Colonic mucosa (tissue), 4 donors: ENCODE measurements at places on chromosomes 4 and X. TPM values are rescaled to one million over a fixed set of nuclear protein-coding genes. Genes with fewer than 3 reads are reported as not detected.
A peak's percentile ranks its signal among the peaks of the same experiment; 100 is the strongest.

The SPANXA1 gene
- not detected for total RNA-seq

DNA sequence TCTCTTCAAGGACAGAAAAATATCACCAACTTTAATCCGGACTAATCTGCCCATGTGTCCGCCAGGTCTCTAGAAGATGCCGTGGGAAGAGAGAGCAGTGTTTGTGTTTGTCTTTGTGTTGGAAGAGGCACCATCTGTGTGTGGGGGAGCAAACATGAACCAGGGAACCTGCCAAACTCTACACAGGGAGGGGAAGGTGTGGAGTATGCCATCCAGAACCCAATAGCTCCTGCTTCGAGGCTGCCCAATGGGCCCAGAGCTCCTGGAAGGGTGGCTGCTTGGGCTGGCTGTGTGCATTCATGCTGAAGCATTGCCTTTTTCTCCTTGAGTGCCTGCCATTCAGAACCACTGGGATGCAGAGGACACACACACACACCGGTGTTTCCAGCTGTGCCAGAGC is 536.2 kb downstream of the MID1IP1 start:
- no peak for DNase-seq

- no peak for DNase-seq
These were observed 264.3 kb downstream of the NPFFR2 start for GRCh38 chr4:72295966-72296557.

The JAKMIP1 gene
- total RNA-seq, result 0.42 TPM

DNA sequence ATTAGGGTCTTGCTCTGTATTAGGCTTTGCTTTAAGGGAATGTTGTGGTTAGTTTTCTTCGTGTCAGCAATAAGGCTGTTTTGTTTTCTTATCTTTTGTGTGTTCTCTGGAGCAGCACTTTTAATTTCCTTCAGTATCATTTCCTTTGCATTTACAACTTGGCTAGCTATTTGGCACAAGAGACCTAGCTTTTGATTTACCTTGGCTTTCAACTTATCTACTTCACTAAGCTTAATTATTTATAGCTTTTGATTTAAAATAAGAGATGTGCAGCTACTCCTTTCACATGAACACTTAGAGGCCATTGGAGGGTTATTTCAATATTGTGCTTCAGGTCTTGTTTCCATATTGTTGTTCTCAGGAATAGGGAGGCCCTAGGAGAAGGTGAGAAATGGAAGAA is 68.2 kb downstream of the FAT4 start:
- no peak for DNase-seq

DNA sequence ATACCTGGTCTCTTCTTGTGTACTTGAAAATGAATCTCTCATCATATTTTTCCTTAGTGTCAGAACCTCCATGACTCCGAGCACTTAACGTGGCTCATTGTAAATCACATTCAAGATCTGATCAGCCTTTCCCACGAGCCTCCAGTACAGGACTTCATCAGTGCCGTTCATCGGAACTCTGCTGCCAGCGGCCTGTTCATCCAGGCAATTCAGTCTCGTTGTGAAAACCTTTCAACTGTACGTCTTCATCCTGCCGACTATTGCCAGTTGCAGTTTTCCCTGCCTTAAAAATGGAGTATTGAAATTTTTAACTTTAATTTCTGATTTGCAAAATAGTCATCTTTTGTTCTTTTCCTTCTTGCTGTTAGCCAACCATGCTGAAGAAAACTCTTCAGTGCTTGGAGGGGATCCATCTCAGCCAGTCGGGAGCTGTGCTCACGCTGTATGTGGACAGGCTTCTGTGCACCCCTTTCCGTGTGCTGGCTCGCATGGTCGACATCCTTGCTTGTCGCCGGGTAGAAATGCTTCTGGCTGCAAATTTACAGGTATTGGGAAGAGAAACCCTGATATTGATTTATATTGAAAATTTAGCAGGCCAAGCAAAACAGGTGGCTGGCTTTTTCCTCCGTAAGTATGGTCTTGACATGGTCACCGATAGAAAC is 42.4 kb upstream of the MSANTD1 start:
- DNase-seq, result no peak

The POF1B gene
- total RNA-seq, result 145 TPM

DNA sequence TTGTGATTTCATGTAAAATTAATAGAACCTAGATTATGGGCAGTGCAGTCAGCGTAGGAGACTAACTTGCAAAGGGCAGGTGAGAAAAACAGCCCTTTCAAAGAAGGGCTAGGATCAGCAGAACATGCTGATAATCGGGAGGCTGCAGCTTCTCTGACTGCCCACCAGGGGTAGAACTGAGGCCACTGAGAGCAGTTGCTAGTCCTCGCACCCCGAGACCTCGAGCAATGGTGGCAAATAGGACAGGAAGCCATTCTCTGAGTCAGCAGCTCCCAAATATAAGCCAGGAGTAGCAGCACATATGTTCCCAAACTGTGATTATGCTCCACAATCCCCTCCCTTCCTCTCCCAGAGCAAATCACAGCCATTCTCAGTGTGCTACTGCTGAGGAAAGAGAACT is 186.5 kb downstream of the MSL3 start:
- no peak for DNase-seq

- no peak for DNase-seq
These were observed 72.1 kb downstream of the IDS start for GRCh38 chrX:149433051-149433450.

GRCh38 chrX:9912351-9913145 is 54.6 kb upstream of the CLDN34 start:
- DNase-seq, result no peak

GRCh38 chr4:27819246-27819645 is 958.6 kb downstream of the STIM2 start:
- no peak for DNase-seq

GRCh38 chr4:112189754-112190153 is 41.8 kb upstream of the AP1AR start:
- DNase-seq, result no peak

DNA sequence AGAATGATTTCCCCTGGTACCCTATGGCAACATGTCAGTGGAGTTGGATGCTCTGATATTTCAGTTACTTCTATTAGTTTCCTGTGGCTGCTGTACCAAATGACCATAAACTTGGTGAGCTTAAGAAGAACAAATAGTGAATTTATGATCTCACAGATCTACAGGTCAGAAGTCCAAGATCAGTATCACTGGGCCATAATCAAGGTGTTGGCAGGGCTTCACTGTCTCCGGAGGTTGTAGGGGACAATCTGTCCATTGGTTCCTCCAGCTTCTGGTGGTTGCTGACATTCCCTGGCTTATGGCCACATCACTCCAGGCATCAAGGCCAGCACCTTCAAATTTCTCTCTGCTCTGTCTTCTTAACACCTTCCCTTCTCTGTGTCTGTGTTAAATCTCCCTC is 37.9 kb upstream of the ELOVL6 start:
- no peak for DNase-seq

DNA sequence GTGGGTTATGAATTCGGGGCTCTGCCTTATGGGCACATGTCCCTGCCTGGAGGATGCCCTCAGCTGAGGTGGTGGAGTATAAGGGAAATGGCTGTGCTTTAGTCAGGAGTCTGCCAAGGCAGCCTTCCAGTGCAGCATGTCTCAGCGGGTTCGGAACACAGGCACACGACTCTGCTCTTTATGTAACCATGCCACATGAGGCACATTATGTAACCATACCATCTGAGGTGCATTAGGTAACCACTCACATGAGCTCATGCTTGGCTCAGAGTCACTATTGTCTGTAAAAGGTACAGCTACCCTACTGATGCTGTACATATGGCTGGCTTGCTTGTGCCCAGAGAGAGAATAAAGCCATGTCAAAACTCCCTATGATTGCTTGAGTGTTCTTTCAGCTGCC is 723.6 kb downstream of the TRAM1L1 start:
- no peak for DNase-seq

The UGT2A3 gene
- 135 TPM for total RNA-seq

GRCh38 chrX:23694606-23695005 is 27.3 kb downstream of the PRDX4 start:
- DNase-seq, result peak; percentile 52

GRCh38 chr4:57494821-57495220 is 384.6 kb upstream of the IGFBP7 start:
- DNase-seq, result no peak

DNA sequence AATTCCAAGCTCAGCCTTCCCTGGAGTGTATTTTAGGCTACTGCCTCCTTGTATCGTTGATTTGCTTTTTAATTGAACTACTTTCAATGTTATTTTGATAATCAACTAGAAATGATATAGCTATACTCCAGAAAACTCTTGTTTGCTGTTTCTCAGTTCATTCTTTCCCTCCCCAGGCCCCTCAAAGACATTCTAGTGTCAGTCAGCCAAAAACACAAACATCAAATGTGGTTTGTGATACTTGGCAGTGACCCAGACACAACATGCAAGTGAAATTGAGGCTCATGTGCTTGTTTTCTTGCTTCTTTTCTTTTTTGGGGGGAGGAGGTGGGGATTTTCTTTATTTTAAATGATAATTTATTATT is 7.6 kb downstream of the FAT4 start:
- DNase-seq, result no peak

The RFC1 gene
- total RNA-seq, result 28.7 TPM

GRCh38 chrX:134533952-134534351 is 74.0 kb downstream of the HPRT1 start:
- DNase-seq, result no peak

The SYTL4 gene
- total RNA-seq, result 30.4 TPM

The MXRA5 gene
- 6.6 TPM for total RNA-seq

DNA sequence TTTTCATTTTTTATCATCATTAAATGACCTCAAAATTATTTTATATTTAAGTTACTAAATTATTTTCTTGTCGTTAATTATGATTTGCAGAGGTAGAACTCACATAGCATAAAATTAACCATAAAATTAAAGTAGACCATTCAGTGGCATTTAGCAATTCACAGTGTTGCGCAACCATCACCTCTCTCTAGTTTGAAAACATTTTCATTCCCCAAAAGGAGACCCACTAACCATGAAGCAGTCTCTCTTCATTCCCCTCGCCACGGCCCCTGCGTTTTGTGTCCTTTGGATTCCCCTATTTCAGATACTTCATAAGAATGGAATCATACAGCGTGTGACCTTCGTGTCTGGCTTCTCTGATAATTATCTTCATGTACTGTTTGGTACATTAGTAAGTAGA is 154.9 kb downstream of the ENPP6 start:
- no peak for DNase-seq

The PCDH11X gene
- total RNA-seq, result 0.15 TPM

DNA sequence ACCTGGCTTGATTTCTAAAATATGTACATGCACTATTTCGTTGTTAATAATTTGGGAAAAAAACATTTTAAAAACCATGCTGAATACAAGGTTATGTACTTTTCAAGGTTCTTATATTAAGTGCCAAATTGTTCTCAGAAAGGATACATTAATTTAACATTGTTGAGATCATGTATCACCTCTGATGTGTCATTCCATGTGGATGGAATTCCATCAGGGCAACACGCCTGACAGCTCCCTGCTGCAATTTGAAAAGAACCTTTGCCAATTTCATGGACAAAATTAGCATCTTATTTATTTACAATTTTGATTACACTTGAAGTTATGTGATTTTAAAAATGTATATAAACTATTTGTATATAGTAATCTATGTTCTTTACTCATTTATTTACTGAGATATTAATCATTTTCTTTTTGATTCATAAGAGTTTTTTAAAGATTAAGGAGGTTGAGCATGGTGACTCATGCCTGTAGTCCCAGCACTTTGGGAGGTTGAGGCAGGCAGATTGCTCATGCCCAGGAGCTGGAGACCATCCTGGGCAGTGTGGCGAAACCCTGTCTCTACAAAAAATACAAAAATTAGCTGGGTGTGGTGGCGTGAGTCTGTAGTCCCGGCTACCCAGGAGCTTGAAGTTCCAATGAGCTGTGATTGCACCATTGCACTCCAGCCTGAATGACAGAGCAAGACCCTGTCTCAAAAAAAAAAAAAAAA is 142.8 kb downstream of the ENPP6 start:
- DNase-seq, result no peak

DNA sequence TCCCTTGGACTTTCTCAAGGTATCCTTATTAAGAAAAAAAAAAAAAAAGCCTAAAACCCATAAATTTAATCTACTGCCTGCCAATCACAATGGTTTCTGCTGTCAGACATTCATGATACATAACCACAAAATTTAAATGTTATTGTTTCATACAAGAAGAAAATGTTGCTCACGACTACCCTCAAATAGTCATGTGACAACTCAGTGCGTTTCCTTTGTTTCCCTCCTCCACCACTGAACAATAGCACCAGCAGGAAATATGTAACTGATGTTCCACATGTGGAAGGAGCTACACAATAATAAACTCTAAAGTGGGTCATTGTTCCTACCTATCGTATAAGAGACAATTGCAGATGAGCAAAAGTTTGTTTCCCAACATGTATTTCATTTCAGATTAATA is 244.1 kb upstream of the EDNRA start:
- DNase-seq, result no peak

DNA sequence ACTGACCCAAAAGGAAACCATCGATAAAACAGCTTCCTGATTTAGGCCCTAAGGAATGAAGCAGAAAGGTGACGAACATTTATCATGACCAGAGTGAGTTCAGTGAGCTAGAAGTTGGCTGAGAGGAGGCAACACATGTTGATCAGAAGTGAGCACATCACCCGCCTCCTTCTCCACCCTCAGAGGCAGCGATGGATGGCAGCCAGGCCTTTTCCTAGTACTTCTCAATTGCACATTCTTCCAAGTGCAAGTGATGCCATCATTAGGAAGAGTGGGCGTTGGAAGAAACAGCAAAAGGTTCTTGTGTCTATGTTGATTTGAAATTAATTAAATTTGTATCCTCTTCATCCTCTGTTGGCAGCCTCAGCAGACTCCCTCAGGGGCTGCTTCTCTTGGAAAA is 51.7 kb downstream of the TMEM154 start:
- no peak for DNase-seq

DNA sequence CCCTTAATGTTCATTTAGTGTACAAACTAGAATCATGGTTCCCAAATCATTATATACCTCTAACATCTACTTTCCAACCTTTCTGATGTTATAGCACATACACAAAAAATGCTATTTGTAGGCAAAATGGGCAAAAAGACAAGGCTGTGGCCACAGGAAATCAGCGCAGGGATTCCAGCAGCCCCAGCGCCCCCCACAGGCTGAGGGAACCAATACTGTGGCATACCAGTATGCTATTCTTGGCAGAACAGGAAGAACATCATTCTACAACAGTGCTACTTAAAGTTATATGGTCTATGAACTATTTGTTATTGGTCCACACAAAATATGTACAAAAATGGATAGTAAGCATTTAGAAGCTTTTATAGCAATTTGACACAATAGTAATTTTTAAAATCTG is 25.3 kb downstream of the STEEP1 start:
- no peak for DNase-seq

The SASH3 gene
- 2.9 TPM for total RNA-seq

DNA sequence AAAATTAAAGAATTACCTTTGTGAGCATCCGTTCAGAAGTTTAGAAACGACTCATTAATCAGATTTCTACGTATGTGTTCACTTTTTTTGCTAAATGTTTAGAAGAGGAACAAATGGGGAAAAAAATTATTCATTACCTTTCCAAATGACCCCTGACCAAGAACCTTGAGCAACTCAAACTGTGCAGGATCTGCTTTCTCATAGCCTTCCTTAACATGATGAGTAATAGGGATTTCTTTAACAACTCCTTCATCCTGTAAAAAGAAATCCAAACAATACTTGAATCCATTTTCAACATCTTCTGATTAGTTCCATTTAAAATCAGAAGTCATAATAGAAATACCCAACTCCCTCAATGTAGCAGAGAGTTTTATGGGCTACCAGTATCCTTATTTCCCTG is 32.1 kb downstream of the RPS6KA6 start:
- DNase-seq, result no peak

GRCh38 chr4:48025005-48025404 is 8.4 kb downstream of the NIPAL1 start:
- no peak for DNase-seq
